ENCODE measurements at places on chromosomes 1 and 21.

DNA sequence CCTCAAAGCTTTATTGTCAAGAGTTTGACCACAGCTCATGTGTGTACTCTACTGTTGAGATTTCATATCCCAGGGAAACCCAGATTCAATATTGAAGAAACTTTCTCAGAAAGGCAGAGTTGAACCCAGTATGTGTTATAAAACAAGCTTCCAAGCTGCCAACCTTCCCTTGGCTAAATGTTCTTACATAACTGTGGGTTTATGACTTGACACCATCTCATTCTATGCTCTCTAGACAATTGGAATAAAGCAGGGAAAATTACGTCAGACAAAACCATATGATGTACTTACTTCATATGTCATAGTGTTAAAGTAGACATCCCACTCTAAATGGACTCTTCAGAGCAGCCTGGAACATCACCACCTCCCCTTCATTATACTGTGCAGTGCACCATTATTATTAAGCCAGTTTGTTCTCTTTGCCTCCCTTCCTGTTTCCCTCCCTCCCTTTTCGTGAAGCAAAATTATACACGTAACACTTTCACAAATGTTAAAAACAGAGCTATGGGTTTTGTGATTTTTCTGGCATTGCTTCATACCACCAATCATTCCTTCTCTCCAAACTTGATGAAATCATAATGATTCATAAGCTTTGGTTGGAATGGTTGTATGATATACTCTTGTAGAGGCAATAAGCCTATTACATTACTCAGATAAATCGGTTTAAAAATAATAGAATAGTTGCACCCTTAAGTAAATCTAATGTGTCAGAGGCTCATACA lies 507.2 kb downstream of the LTN1 start:
- no peak for DNase-seq

- peak; percentile 60 for DNase-seq
These were observed 19.8 kb downstream of the CTNNBIP1 start for GRCh38 chr1:9890224-9890731.

DNA sequence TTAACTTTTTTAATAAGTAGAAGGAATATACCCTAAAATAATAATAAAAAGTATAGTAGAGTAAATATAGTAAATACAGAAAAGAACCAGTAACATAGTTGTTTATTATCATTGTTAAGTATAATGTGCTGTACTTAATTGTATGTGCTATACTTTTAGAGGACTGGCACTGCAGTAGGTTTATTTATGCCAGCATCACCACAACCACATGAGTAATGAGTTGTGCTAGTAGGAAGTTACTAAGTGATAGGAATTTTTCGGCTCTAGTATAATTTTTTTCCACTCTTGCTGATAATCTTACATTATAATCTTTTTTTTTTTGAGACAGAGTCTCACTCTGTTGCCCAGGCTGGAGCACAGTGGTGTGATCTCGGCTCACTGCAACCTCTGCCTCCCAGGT lies 71.6 kb downstream of the IVNS1ABP start:
- no peak for DNase-seq

GRCh38 chr1:62595647-62596046 lies 1.7 kb upstream of the ANGPTL3 start:
- DNase-seq, result no peak

GRCh38 chr1:77489910-77490309 lies 192.5 kb downstream of the ZZZ3 start:
- no peak for DNase-seq

DNA sequence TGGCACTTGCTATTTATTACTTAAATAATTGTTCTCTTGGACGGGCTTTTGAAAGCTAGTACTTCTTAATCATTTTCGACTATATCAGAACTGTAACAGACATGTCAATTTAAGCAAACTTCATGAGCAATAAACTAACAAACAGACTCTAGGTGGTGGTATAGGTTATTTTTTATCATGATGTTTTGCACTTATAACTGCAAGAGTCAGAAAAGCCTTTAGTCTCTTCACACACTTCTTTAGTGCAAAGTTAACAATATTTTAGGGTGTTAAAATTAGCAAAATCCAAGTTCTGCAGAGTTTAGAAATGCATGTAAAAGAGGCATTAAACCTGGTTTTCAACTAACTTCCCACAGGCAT lies 2.2 kb downstream of the NRIP1 start:
- DNase-seq, result no peak

GRCh38 chr1:95953015-95953414 lies 719.0 kb downstream of the RWDD3 start:
- no peak for DNase-seq

- no peak for DNase-seq
These were observed 1713.4 kb downstream of the NCAM2 start for GRCh38 chr21:22711636-22712035.

DNA sequence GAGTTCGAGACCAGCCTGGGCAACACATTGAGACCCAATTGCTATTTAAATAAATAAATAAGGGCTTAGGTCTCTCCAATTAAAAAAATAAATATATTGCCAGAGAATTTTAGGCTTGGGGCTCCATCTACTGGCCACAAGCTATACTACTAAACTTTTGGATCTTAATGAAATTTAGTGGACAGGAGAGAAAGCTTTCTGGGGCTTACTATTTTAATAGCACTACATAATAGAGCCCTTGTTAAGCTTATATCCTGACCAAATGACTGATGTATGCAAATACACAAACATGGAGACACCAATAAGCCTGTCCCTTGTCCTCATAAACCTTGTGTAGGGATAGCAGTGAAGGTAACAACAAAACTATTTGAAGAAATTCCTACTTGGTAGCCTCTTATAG lies 18.4 kb downstream of the CCT3 start:
- DNase-seq, result no peak

DNA sequence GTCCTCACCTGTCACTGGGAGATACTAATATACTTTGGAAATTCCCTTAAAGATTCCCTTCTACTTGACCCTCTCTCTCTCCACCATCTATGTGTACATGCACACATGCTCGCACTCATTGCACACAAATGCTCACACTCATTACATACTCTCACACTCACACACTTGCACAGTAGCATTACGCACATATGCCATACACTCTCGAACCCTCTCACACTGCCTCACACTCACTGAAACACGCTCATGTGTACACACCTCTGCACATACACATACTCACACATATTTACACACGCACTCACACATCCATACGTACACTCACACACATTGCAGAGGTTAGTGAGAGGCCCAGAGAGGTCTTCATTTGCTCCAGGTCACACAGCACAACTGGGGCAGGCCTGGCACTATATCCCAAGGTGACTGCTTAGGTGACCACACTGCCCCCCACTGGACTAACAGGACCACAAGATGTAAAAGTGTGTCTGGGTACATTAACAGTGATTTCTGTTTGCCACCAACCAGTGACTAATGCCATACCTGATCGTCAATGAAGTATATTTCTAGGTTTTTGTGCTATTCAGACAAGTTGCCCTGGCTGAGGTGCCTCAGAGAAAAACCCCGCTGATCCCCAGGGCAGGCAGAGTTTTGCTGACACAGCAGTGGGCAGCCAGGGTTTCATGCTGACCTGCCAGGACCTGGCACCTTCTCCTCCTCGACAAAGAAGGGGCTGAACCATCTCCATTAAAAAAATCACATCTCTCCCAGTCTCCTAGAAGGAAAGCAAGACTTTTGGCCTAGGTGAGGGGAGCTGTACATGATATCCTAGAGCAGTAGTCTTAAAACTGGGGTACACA lies 28.5 kb upstream of the CAMK1G start:
- no peak for DNase-seq

GRCh38 chr1:229349463-229350385 lies 6.9 kb upstream of the CCSAP start:
- DNase-seq, result no peak

- DNase-seq, result no peak
These were observed 21.4 kb upstream of the LBR start for GRCh38 chr1:225449261-225449660.

GRCh38 chr1:33335020-33335419 lies 14.1 kb upstream of the A3GALT2 start:
- no peak for DNase-seq

DNA sequence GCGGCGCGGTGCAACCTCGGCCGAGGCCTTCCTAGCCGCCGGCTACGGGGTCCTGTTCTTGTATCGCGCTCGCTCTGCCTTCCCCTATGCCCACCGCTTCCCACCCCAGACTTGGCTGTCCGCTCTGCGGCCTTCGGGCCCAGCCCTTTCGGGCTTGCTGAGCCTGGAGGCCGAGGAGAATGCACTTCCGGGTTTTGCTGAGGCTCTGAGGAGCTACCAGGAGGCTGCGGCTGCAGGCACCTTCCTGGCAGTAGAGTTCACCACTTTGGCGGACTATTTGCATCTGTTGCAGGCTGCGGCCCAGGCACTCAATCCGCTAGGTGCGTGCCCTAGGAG lies 379 bp downstream of the PPCS start:
- no peak for DNase-seq

- no peak for DNase-seq
These were observed 472.7 kb downstream of the PLPP3 start for GRCh38 chr1:56106531-56107274.

DNA sequence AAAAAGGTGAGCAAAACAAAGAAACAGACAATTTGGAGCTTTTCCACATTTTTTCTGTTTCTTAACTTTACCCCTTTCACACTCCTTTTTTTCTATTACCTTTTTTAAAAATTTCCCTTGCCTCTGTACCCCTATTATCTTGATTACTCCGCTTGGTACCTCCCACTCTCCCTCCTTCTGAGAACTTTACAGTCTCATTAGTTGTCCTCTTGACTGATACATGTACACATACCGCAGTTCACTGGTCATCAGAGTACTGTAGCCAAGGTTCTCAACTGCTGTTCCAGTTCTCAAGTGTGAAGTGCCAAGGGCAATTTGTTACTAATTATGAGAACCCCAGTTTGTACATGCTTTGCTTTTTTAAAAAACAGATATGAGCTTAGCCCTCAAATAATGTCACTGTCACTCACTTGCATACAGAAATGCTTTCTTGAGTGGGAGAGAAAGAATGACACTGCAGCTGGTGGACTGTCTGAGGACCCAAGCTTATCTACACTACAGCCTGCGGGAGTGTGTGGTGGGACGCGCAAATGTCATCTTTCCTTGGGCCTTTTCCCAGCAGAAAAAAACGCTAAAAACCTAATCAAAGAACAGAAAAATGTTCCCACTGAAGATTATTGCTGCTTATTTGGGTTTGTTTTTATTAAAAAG lies 160.8 kb downstream of the DISP1 start:
- DNase-seq, result no peak

DNA sequence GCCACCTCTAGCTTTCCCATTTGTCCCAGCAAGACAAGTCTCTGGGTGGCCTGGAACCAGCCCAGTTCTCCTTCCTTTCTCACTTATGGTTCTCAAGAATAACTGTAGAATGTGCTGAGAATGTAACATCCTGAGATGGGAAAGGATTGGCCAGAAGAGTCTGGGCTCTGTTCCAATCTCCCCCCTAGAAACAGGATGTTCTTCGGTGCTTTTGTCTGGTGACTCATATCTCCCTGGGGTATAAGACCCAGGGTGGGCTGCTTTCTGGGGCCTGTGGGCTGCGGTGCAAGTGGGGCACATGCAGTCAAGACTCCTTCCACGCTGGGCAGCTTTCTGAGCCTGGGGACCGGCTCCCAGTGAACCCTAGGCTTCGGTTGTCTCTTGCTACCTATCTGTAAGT lies 251.2 kb upstream of the POU3F1 start:
- no peak for DNase-seq

- no peak for DNase-seq
These were observed 102.4 kb downstream of the CNIH3 start for GRCh38 chr1:224718470-224719053.

DNA sequence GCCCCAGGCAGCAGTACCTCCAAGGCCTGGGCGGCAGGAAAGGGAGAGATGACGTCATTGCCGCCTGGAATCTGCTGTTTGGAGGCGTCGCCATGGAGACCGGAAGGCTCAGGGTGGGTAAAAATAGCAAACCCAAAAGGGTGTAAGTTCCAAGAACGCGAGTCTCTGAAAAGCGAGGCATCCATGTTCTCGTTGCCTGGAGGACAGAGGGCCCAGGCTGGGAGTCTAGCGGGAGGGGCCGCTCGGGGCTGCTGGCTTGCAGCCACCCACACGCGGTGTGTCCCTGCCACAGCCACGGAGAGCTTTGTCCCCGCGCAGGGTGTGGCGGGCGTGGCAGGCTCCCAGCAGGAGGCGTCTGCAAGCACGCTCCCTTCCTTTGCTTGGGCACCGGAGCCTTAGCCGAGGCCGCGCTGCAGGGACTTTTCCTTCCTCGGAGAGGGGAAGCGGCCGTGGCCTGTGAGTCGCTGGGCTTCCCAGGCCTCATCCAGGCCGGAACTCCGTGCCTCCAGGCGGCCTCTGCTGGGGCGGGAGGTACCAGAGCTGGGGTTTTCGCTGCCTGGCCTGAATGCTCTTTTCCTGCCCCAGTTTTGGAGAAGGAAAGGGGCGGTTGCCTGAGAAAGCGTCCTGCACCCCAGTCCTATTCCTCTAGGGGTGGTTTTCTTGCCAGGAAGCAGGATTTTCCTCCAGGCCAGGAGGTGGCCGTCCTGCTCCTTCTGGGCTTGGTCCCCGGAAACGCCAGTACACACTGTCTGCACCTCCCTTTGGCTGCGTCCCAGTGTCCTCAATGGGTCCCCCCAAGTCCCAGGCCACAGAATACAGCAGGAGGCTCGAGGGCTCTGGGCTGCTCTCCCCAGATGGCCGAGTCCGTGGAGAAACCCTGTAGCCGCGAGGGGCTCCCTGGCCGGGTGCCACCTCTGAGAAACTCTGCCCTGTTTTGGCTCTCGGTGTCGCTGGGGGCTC lies 15.3 kb upstream of the SKI start:
- DNase-seq, result peak; percentile 92

- no peak for DNase-seq
These were observed 50.4 kb upstream of the KIAA1614 start for GRCh38 chr1:180862305-180862704.

DNA sequence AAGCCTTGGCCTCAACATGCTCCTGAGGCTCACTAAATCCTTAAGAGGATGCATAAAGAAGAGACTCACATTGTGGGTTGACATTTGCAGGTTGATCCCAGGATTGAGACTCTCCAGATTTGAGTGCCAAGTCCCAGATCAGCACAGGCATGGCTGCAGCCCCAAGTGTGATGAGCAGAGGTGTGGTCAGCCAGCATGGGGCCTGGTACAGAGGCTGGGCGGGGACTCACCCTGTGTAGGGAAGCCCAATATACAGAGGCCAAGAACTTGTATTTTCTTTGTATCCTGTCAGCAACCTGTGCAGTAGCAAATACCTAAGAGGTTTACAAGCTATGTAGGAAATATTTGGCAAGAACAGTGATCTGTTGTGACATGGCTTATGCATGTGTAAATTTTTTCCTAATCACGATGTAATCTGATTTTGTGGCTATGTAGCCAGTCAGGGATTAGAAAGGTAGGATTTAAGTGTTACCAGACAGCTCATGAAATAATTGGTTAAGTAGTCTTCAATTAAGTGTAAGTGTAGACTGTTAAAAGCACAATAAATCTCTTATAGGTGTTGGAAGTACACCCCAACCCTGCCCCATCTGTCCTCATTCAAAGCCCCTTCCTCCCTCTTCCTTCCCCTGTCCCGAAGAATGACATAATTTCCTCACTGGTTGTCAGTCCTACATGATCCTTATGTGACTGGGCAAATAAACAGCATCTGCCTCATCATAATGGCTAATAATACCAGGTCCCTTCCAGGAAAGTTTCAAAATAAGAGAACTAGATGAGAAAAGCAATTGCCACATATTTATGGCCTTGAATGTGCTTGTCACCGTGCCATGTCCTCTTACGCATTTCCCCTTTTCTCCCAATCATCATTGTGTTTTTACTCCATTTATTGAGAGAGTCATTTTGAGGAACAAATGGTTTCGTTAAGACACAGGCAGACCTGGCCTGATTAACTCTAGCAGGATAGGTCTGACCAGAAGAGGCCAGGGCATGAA lies 120.9 kb downstream of the HLX start:
- DNase-seq, result no peak

- DNase-seq, result no peak
These were observed 257.8 kb upstream of the HOOK1 start for GRCh38 chr1:59556802-59557548.

Measured in left ventricle myocardium inferior (tissue), 1 donor.